ENCODE measurements at places on chromosomes 7 and 10.
A peak's percentile ranks its signal among the peaks of the same experiment; 100 is the strongest.

DNA sequence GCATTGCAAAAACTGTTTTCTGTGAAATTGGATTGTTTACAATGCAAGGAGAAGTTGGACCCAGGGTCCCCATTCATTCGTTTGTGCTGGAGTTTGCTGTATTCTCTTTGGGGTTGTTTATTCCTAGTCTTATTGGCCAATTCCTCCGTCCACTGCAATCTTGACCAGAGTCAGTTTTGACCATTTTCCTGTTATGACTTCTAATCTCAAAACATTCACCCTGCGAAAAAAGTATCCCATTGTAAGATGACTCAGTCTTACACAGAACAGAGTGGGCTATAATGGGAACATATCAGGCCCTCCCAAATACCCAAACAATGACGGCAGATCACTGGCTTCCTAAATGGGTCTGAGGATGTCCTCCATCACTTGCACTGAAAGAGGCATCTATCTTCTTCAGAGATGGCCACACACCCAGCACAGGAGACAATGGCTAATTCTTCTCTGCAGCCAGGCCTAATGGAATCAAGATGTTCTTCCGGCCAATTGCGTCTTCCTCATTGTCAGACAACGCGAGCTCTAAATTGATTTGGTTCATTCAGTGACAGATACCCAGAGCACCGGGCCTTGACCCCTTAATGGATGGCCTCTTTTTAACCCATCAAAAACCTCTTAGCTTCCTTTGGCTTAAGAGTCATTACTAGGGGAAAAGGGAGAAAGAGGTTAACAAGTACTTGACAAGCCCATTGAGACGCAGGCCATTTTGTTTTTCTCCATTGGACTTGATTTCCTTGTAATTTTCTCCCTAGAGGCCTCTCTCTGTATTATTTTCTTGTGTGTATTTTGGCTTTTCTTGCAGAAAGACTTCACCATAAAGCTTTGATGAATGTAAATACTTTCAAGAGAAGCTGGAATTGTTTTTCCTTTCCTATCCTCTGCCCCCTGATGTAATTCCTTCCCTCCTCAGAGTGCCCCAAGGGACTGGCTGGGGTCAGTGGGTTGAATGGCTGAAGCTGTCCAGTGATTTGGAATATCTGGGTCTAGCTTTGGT lies 129.6 kb downstream of the PRPF18 start:
- DNase-seq = no peak

DNA sequence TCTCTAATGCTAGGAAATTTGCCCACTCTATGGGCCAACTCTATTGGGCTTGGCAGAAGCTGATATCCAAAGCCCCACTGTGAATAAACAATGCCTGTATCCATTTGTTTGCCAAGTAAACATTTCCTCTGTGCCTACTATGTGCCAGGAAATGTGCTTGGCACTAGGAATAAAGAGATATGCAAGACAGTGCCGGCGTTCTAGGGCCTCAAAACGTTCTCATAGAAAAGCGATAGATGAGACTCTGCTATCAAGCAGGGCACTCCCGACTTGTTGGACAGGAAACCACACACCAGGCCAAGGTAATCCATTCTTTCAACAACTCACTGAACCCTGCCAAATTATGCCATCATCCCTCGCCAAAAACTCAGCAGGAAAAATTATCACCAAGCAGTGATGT lies 196.7 kb downstream of the IPMK start:
- no peak for DNase-seq

- no peak for DNase-seq
Observed at GRCh38 chr10:132478341-132479023, 59.1 kb upstream of the INPP5A start.

GRCh38 chr10:70816220-70816894 lies 609 bp downstream of the SGPL1 start:
- DNase-seq = peak; percentile 48

All from glomerular endothelial cell (primary cell).